Hypothalamus (tissue), 51 donors: ENCODE measurements at places on chromosomes 7 and 10.

- peak; percentile 30 for DNase-seq
Measured at GRCh38 chr10:43261578-43262396, 5.1 kb downstream of the RASGEF1A start.

DNA sequence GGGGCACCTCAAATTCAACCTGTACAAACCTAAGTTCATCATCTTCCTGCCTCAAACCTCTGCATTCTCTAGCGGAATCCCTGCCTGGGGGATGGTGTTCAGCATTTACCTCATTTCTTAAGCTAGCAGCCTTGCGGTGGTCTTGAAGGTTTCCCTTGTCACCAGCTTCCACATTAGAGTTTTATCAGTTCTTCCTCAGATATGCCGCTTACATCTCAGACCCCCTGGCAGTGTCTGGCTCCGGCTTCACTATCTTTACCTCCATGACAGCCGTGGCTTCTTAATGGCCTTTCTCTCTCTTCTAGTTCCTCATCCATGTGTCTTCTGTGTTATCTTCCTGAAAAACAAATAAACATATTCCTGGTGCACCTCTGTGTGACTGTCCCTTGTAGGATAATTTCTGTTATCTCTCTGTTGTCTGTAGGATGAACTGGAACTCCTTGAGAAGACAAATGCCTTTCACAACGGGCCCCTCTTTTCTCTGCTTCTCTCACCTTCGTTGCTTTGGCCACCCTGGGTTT, 101.1 kb upstream of the BMPER start:
- no peak for DNase-seq

DNA sequence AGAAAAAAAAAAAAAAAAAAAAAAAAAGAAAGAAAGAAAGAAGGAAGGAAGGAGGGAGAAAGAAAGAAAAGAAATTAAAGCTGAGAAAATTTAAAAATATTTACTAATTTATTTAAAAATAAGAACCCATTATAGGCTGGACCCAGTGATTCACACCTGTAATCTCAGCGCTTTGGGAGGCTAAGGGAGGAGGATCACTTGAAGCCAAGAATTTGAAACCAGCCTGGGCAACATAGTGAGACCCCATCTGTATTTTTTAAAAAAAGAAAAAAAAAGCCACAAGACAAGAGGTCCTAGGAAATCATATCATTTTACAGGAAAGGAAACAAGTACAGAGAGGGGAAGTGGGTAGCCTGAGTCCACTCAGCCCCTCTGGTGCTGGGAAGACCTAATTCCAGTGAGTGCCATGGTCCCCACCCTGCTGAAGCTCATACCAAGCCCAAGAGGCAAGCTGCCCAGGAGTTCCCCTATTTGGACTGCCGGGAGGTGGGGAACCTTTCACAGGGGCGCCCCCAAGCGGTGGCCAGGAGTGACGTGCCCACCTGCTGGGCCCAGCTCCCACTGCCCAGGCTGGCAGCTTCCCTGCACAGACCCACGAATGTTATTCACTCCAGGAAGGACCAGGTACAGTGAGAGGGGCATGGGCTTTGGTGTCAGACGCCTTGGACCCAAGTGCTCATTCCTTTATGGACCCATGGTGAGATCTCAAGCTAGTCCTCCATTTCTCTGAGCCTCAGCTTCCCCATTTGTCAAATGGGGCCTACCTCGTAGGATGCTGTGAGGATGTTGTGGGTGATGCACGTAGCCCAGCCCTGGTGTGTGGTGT, 133.6 kb downstream of the ZMIZ1 start:
- no peak for DNase-seq

GRCh38 chr10:110493832-110494426, 3.8 kb upstream of the DUSP5 start:
- DNase-seq, result no peak
